NCI-H510A treated with DMSO at 0.1 percent for 48 hours (cell line): ENCODE measurements at places on chromosomes 12 and 14.
A peak's percentile ranks its signal among the peaks of the same experiment; 100 is the strongest.

DNA sequence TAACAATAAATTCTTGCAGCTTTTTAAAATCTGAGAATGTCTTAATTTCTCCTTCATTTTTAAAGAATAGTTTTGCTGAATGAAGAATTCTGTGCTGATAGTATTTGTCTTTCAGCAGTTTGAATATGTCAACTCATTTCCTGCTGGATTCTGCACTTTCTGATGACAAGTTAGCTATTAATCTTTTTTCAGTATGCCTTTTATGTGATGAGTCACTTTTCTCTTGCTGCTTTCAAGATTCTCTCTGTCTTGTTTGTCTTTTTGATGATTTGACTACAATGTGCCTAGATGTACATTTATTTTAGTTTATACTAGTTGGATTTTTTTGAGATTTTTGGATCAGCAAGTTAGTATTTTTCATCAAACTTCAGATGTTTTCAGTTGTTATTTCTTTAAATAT, 87.9 kb upstream of the AVPR1A start:
- no peak for DNase-seq

- no peak for DNase-seq
Measured at GRCh38 chr12:4506870-4507269, 31.8 kb upstream of the RAD51AP1 start.

DNA sequence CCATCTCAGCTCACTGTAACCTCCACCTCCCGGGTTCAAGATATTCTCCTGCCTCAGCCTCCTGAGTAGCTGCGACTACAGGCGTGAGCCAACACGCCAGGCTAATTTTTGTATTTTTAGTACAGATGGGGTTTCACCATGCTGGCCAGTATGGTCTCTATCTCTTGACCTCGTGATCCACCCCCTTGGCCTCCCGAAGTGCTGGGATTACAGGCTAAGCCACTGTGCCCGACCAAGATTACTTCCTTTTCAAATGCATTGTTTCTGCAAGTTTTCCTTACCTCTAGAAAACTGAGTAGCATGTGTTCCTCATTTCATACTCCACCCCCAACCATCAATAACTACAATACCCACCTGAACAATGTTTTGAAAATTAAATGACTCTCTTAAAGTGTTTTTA, 13.1 kb downstream of the ARF6 start:
- no peak for DNase-seq

DNA sequence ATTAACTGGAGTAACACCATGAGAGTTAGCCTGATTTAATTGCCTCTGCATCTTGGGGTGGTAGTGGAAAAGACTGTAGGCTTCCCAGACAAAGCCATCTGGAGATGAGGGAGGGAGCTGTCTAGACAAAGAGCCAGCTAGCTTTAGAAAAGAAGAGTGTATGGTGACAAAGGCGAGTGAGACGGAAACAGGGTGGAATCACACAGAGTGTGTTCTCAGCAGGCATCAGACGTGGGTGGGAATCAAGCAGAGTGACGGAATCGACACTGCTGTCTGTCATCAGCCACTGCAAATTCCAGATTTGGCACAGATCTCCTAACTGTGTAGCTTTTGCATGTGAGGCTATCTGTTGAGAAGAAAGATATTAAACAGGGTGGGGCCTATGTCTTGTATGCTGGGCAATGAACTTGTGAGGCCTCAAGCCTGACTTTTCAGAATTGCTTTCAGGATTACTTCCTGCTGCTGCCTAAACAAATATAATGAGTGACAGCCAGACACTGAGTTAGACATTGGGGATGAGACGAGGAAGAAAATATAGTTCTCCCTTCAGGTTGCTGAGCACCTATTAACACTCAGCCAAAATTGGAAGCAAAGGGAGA, 236.5 kb upstream of the GRIP1 start:
- DNase-seq: no peak

- DNase-seq: no peak
Measured at GRCh38 chr12:105257321-105257728, 21.4 kb upstream of the APPL2 start.

- DNase-seq: no peak
Measured at GRCh38 chr14:72603639-72604038, 290.3 kb downstream of the DPF3 start.

GRCh38 chr14:69363055-69363454, 35.0 kb downstream of the ERH start:
- no peak for DNase-seq

GRCh38 chr12:68270358-68270757, 17.0 kb upstream of the IL22 start:
- DNase-seq: no peak

DNA sequence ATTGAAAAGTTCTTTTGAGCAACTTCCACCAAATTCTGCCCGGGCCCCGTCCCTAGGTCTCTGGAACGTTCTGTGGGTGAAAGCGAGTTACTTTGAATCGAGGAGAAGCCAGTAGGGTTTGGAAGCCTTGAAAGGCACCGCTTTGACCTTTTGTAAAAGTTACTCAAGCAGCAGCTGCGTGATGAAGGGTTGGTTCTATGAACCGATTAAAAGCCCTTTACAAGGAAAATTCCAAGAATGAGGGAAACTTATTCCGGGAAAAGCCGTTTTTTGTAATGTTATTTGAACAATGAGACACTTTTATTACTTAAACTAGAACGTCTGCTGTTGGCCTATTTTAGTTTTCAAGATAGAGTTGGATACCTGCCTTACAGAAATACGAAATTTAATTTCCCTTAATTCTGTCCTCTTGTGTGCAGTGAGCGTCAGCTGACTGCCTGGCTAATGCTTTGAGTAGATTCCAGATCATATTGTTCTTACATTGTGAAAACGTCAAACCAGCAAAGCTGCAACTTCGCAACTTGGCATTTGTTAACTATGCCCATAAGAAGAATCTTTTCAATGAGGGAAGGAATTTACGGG, 906 bp downstream of the LARP4 start:
- peak; percentile 16 for DNase-seq

DNA sequence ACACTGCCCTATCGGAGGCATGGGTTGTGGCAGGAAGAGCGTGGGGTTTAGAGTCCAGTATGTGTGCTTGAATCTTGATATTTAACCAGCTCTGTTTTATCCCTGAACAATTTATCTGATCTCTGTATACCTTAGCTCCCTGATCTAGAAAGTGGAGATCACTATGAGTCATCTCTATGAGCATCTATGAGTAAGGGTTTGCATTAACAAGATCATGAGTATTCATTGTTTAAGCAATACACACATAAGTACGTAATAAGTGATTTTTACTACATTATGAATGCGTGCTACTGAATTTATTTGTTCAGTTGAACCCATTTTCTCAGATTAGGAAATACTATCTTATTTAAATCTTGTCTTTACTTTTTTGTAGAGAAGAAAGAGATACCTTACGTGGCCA, 49.4 kb downstream of the GPATCH2L start:
- no peak for DNase-seq
